Tongue (tissue), 3 donors: ENCODE measurements at places on chromosomes 5 and 9. TPM values are rescaled to one million over a fixed set of nuclear protein-coding genes. Genes with fewer than 3 reads are reported as not detected.
A peak's percentile ranks its signal among the peaks of the same experiment; 100 is the strongest.

GRCh38 chr5:107063511-107063910, 607.2 kb downstream of the EFNA5 start:
- no peak for DNase-seq

Gene GABRA6
- not detected for total RNA-seq

Gene CNTLN
- 20.5 TPM for total RNA-seq

GRCh38 chr9:120410925-120411501, 169.0 kb downstream of the CDK5RAP2 start:
- no peak for DNase-seq

GRCh38 chr5:179765400-179765799, 28.4 kb upstream of the LTC4S start:
- no peak for DNase-seq

DNA sequence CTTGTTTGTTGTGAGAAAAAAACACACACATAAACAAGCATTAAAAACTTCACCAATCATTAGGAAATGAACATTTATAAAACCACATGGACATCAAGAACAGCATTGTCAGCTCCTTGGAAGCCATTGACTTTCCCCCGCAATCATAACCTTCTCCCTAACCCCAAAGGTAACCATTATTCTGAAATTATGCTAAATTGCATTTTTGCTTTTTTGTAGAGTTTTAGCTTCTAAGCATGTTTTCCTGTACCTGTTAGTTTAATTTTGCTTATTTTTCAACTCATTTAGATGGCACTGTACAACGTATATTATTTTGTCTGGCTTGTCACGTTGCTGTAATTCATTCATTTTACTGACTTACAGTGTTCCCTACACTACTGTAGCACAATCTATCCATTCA, 36.8 kb downstream of the PDE6A start:
- no peak for DNase-seq

DNA sequence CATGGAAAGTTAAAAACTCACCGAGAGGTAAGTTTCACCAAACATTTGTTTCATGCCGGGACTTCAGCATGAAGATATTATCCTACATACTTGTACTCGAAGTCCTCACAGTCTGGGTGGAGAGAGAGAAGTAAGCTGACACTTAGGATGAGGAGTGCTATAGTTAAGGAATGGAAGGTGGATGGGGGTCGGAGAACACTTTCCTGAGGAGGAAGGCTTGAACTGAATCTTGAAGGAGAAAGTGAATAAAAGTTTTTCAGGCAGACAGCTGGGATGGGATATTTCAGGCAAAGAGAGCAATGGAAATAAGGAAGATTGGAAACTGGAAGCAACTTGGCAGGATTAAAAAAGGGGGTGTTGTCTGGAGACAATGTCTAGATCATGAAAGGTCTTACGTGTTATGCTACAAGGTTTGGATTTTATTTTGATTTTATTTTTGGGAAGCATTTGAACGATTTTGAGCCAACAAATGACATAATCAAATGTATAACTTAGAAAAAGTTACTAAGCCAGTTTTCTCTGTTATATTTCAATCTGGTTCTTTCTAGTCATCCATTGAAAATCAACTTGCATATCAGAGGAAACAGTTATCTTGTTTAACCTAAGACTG, 167.1 kb downstream of the PAM start:
- peak; percentile 46 for DNase-seq

DNA sequence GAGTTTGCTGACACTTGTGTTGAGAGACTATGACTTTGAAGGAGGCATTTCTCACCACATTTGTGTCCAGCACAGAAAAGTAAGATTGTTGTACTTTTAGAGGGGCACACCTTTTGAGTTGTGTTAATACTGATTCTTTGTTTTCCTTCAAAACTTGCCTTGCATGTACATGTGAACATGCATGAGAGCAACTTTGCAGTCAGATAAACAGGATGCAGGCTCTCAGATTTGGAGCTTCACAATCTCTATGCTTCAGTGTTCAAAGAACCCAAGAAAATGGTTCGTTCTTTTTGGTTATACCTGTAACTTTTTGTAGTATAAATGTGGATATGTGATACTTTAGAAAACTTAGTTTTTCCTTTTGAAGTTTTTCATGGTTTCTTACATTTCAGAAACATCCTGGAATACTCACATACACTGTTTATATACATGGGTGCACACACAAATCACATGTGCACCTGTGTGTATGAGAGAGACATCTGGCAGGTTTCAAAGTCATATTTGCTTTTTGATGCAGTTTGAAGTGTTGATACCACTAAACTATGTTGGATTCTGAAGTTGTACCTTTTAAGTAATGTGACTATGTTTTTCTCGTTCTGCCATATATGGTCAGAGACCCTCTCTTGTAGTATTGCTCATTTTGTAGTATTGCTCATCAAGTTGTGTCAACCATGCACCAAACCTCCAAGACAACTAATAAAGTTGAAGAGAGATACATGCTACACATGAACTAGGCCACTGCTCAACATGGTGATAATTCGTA, 190.7 kb downstream of the CD180 start:
- DNase-seq: no peak

DNA sequence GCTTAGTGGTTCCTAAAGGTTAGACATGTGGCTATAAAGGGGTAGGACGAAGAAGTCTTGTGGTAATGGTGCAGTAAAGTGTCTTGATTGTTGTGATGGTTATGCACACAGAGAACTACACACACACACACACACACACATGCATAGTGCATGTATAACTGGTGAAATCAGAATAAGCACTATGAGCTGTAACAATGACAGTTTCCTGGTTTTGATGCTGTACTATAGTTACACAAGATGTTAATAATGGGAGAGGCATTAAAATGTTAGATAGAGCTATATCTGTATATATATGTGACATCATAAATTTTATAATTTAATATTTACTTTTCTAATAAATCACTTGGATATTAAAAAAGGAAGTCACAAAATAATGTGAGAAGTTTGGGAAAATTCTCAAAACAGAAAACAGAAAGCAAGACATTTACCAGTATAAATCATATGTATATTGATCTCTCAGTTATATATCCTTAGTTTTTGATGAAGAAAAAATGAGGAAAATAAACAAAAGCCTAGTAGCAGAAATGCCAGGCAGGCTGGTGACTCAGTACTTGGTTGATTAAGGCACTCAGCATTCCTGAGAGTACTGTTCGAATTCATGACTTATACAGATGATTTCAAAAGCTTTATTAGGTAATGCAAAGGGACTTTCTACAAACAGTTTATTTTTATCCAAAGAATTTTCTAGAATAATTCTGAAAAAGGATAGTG, 350.5 kb upstream of the DAB2 start:
- no peak for DNase-seq

DNA sequence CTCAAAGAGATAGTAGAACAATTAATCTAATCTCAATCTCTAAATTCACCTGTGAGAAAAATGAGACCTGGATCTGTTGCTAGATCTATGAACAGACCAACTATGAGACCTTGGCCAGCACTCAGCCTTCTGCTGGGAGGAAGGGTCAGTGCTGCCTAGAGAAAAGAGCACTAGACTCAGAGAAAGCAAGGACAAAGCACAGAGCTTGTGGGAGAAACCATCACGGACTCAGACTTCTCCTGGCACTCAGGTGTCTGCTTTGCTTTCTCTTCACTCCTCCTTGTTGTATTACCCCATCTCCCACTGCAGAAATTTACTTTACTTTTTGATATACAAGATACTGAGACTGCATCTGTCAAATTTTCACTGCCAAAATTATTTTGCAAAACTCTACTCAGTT, 890.0 kb upstream of the NUDT12 start:
- no peak for DNase-seq

GRCh38 chr5:159787837-159788236, 128.4 kb upstream of the ADRA1B start:
- DNase-seq: no peak

Gene SPRY4
- 15.6 TPM for total RNA-seq

GRCh38 chr5:123482258-123482657, 29.7 kb upstream of the CSNK1G3 start:
- DNase-seq: no peak

Gene FAM78A
- 16.7 TPM for total RNA-seq

GRCh38 chr5:151178372-151178771, 20.8 kb upstream of the ANXA6 start:
- no peak for DNase-seq

Gene ZNF367
- total RNA-seq: 15.1 TPM

GRCh38 chr9:4146293-4146692, 153.6 kb downstream of the GLIS3 start:
- DNase-seq: no peak

Gene SH3TC2
- total RNA-seq: 5.1 TPM

DNA sequence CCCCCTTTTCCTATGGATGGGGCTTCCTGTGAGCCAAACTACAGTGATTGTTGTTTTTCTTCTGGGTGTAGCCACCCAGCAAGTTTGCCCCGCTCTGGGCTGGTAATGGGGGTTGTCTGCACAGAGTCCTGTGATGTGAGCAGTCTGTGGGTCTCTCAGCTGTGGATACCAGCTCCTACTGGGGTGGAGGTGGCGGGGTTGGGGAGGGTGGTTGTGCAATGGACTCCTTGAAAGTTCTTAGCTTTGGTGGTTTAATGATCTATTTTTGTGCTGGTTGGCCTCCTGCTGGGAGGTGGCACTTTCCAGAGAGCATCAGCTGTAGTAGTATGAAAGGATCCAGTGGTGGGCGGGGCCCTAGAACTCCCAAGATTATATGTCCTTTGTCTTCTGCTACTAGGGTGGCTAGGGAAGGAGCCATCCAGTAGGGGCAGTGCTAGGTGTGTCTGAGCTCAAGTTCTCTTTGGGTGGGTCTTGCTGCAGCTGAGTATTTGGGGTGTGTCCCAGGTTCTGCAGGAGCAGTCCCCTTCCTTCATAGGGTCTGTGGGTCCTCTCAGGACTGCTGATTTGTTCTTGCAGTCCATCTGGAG, 275.6 kb upstream of the PAPPA start:
- DNase-seq: no peak

DNA sequence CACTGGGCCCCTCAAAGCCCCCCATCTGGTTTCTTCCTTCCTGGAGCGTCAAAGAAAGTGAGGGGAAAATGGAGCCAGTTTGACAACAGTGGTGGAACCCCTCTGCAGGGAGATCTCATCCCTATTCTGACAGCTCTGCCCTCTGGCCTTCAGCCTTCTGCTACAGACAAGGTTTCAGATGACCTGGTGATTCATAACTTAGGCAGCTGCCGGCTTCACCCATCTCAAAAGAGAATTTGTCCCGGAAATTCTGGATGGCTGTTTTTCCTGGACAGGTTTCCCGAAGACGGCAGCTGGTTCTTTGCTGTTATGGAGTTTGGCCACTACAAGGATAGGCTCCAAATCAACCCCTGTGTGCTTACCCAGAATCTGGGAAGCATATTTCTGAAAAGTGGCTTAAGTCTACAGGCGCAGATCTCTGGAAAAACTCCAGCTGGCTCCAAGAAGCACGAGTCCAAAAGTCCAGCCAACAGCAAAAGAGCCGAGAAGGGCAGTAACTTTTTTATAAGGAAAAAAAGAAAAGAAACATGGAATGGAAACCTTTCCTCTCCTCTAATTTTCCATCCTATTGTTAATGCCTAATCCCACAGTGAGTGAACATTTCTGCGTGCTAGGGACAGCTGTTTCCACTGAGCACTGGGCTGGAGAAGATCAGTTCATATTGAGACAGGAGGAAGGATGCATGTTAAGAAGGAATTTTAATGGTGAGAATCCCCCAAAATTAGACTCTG, 54.5 kb downstream of the ZNF366 start:
- peak; percentile 98 for DNase-seq

- peak; percentile 69 for DNase-seq
Measured at GRCh38 chr9:121634329-121635261, 16.8 kb upstream of the DAB2IP start.

DNA sequence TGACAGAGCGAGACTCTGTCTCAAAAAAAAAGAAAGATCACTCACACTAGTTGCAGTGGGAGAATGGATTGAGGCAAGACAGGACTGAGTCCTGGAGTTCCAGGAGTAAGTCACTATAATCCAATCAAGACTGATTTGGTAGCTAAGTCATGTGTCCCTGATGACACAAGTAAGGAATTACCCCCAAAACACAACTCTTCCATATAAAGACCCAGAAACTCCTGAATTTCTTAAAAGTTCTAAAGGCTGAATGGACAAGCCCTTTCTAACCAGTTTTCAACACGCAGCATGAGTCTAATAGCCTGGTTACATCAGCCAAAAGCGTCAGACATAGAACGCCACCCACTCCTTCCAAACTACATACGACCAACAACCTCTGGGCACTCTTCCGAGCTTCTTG, 2.5 kb downstream of the ZFP62 start:
- no peak for DNase-seq
